ENCODE measurements at places on chromosomes 16 and 17.

DNA sequence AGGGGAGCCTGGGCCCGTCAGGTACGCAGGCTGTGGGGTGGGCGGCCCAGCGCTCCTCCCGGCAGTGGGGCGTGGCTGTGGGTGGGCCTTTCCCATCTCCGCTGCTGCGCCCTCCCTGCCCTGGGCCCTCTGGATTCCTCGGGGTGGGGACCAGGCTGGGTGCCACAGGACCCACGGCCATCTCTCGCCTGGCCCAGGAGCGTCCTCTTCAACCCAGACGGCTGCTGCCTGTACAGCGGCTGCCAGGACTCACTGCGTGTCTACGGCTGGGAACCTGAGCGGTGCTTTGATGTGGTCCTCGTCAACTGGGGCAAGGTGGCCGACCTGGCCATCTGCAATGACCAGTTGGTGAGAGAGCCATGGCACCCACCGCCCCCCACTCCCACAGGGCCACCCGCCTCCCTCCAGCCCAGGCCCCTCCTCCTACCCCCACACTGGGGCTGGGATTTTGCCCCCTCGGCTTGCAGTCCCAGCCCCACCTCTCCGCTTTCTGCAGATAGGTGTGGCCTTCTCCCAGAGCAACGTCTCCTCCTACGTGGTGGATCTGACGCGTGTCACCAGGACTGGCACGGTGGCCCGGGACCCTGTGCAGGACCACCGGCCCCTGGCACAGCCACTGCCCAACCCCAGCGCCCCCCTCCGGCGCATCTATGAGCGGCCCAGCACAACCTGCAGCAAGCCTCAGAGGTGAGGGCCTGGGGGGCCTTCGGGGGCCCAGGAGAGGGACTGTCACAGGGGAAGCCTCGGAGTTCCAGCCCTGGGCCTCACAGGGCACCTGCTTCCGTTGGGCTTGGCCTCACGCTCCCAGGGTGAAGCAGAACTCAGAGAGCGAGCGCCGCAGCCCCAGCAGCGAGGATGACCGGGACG, 17.2 kb downstream of the KATNB1 start:
- no peak for DNase-seq

DNA sequence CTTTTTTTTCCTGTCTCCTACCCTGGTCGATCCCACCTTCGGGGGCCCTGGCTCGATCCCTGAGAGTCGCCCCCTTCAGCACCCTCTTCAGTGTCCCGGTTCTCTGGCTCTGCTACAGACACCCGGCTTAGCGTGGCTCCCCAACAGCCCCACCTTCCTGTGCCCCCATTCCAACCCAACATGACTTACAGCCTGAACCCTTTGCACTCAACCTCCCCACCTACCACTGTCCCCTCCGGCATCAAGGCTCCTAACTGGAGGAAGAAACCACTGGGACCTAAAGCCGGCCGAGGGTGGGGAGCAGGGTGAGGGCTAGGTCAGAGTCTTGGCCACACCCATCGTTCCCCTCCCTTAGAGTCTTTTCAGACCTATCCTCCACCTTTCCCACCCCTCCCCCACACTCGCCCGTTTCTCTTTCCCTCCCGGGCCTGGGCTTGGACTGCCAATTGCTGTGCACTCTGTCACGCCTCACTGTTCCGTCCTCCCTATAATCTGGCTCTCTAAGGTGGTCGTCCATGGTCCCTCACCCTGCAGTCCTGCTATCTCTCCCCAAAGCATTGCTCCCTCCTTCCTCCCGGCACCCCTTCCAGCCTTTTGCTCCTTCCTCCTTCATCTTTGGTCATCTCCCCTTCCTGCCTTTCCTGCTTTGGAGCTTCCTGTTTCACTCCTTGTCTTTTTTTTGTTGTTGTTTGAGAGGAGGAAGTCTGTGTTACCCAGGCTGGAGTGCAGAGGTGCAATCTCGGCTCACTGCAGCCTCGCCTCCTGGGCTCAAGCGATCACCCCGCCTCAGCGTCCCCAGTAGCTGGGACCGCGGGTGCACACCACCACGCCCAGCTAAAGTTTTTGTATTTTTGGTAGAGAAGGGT, 890 bp upstream of the CLDN7 start:
- DNase-seq = no peak

DNA sequence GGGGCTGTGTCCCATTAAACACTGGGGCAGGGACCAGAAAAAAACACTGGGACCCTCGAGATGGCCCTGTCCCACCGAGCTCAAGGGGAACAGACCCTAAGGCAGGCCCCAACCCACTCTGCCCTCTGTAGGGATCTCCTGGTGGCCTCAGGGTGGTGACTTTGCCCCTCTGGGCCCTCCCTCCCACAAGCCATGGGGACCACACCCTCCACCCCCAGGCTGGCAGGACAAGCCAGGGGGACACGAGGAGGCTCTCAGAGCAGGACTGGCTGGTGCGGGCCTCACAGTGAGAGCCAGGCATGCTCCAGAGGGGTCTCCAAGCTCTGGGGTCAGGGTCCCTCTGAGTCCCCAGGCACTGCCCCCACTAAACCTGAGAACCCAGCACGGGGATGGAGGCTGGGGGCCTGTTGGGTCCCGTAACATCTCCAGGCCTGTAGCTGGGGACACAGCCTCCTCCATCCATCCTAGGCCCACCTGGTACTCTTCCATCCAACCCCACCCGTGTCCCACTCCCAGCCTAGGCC, 14.5 kb upstream of the SRRM2 start:
- no peak for DNase-seq

GRCh38 chr16:58430718-58431117, 38.4 kb downstream of the GINS3 start:
- no peak for DNase-seq

DNA sequence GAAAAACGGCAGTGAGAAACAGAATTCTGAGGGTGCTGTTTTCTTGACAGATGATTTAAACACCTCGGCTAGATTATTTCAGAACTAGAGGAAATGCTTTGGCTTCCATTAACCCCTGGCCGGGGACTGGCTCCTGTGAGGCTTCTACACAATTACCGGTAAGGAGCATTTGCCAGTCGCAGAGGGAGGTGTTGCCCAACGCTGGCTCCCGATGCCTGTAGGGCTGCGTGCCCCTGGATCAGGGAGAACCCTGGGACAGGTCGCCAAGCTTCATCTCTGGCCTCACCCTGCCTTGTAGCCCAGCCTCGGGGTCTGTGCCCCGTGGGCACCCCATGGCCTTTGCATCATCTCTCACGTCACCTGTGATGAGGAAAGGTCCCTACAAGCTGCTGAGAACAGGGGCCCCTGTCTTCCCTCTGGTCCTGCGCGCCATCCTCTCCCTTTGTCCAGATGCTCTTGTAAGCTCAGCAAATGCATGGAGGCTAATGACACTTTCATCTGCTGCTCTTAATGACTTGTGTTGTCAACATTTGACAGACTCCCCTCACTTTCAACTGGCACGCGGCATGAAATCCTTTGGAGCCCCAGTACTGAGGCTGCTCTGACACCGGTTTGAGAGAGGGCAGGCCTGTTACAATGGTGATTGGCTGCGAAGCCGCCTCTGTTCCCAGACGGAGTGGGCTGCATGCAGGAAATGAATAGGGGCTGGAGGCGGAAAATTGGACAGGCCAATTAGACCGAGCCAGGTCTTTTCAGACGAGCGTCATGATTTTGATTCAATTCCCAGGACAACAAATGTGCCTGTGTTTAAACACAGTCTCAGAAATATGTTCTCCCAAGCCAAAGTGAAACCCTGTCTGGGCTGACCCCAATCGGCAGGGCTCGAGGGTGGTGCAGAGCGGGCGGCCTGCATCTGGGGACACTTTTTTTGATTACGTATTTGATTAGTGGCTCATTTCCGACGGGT, 85.5 kb upstream of the DOC2B start:
- DNase-seq = no peak

- DNase-seq = no peak
These were observed 28.6 kb downstream of the TPPP3 start for GRCh38 chr16:67364600-67365235.

- no peak for DNase-seq
These were observed 222.5 kb downstream of the FOXL1 start for GRCh38 chr16:86800894-86801293.

DNA sequence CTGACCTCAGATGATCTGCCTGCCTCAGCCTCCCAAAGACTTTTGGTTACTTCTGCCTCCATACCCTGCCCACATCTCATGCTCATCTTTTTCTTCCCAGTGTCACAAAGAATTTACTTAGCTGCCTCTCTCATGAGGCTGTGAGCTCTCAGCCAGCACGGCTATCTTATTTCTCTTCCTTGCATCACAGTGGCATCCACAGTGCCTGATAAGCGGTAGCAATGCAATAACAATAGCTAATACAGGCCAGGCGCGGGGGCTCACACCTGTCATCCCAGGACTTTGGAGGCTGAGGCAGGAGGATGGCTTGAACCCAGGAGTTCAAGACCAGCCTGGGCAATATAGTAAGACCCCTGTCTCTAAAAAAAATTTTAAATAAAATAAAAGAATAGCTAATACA, 15.5 kb upstream of the MARVELD3 start:
- no peak for DNase-seq

- DNase-seq = no peak
These were observed 245.7 kb downstream of the FOXL1 start for GRCh38 chr16:86823888-86824671.

- DNase-seq = no peak
These were observed 162.5 kb downstream of the SLC39A11 start for GRCh38 chr17:72930031-72930430.
